Nephron progenitor cell (in vitro differentiated cells): ENCODE measurements at places on chromosomes 3 and 15.

DNA sequence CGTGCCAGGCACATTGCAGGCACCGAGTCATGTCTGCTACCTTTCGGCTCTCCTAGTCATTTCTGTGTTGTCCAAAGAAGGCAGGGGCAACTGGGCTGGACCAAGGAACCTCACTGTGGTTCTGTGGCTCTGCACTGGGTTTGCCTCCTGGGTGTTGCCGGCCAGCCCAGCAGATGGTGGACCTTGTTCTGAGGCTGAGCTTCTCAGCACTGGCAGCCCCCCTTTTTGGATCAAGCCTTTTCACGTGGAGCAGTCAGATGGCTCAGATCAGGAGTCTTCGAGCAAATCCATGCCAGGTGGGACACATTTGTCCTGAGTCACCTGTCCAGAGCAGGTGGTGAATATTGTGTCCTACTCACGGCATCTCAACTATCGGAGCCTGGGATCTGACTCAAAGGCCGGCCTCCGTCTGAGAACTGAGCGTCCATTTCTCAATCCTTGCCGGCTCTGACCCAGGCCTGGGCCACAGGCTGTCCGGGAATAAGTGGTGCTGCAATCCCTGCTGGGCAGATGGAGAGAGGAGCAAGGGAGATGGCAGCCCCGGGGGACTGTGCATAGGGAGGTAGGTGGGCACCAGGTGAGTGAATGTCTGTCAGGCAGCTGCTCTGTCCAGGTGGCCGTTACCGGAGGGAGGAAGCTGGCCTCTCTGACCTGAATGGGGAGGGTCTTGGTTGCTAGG lies at the start of gene IL16:
Gene IL16, plus strand, starts transcription at position 304 of the 679 bp plus-strand sequence. CDS start 28,521 bp downstream, outside the sequence.
- DNase-seq = no peak

DNA sequence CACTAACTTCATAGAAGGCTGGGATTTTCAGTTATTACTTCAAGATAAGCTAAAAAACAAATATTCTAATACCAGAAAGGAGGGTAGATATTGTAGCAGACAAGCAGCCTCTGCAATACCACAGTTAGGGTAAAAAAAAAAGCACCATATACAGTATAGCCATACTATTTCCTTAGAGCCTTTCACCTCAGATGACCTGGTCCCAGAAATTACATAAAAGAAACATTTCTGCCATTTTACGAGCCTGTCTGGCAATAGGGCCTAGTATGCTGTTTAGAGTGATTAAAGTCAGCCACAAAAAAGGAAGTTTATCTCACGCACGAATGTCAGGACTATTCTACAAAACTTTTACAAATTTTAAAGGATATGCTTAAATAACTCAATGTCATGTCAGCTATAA lies 1016.6 kb downstream of the PLOD2 start:
- DNase-seq = no peak

DNA sequence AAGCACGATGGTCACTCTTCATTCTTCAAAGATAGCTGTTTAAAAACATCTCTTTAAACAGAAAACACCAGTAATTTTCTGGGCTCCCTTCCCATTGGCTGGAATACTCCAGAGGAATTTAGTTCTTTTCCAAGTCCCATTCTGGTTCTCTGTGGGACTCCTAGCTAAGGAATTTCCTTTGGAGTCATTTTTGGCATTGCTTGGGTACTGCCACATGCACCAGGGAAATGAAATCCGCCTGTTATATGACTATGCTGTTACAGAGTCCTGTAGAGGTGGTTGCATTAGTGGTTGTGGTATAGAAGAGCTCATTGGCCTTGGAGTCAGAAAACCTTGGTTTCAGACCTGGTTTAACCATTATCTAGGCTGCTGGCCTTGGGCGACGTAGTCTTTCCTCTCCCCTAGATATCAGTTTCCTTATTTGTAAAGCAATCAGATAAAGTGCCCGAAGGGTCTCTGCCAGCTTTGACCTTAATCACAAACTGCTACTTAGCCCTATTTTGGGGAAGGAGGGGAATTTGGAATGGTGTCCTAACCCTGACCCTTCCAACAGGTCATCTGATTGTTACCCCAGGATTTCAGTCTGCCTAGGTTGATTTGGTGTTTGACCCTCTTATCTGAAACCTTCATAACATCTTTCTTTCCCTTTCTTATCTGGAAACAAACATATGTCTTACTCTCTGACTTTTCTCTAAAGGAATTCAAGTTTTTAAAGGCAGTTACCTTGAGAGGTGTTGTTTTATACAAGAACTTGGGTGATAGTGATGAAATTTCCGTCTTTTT lies 13.4 kb downstream of the RTP1 start:
- DNase-seq = no peak

DNA sequence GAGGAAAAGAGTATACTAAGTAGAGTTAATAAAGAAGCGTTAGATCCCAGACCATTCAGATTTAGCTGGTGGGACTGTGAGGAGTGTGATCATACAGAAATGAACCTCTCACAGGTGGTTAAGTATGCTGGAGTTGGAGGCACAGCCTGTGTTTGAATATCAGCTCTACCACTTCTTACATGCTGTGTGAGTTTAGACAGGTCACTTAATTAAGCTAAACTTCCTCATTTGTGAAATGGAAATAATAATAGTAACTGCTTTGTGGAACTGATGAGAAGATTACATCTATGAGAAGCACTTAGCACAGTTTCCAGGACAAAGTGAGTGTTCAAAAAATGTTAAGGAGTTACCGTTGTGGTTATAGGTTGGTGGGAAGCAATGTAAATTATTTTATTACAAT lies 8.4 kb downstream of the ACP3 start:
- no peak for DNase-seq

- no peak for DNase-seq
Observed at GRCh38 chr15:67564021-67564967, 21.8 kb downstream of the MAP2K5 start.

DNA sequence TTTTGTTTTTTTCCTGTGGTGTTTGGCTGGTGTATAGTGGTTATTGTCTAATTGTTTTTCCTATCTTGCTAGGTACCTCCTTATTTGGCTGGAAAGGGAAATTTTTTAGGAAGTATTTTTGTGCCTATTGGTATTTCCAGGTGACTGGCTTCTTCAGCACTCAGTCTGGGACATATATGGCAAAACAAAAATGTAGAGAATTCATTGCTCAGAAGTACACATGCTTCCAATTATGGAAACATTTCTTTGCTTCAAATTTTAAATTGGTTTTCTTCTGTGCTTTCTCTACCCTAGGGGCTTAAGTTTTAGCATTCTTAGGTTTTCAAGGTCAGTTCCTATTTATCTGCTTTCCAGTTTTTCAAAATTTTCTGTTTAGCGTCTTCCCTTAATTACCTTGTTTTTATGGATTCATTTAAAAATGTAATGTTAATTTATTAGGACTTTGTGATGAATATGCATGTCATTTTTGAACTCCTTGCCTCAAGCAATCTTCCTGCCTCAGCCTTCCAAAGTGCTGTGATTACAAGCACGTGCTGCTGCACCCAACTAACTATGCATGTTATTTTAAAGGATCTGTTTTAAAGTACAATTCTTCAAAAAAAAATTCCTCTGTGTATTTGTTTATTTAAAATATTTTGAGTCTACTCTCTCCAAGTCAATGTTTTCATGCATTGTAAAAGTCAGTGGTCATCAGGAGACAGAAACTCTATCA lies 231.9 kb upstream of the DPPA4 start:
- no peak for DNase-seq
